ENCODE measurements at places on chromosomes 12 and 14.

- DNase-seq: no peak
Observed at GRCh38 chr14:49962621-49963020, 69.7 kb downstream of the ARF6 start.

- no peak for DNase-seq
Observed at GRCh38 chr14:89408907-89409700, 7.9 kb downstream of the FOXN3 start.

DNA sequence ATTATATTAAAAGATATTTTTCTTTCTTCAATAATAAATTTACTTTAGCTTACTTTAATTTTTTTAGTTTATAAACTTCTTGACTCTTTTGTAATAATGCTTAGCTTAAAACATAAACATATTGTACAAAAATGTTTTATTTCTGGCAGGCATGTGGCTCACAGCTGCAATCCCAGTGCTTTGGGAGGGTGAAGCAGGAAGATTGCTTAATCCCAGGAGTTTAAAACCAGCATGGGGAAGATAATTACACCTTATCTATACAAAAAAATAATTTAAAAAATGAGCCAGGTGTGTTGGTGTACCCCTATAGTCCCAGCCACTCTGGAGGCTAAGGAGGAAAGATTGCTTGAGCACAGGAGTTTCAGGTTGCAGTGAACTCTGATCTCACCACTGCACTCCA lies 120.7 kb downstream of the GPHN start:
- DNase-seq: no peak

GRCh38 chr12:49823951-49824350 lies 4.3 kb downstream of the NCKAP5L start:
- no peak for DNase-seq

DNA sequence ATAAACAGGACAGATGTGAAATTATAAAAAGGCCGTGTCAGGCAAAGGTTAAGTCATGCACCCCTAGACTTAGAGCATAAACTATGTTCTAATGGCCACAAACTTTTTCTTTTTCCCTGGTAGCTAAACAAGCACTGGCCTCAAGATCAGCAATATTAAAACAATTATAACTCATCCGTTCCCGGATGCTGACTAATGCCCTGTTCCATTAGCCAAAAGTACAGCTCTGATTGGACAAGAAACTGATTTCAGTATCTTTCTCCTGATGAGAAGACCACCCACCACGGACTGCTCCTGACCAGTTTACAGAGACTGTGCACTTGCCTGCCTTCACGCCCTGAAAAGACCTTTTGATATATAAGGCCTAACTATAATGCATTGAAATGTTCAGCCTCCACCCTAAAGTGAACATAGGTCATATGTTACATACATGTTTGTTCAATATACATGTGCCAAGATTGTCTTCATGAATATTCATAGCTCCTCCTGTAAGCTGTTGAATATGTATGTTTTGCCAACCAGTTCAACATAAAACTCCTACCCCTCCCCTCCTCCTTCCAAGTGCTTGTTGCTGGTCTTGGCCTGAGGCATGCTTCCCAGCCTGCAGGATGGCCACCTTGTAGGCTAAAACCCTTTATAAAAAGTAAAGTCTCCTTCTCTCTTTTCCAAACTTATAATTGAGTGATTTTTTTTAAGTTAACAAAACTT lies 162.0 kb downstream of the IPO8 start:
- DNase-seq: no peak

DNA sequence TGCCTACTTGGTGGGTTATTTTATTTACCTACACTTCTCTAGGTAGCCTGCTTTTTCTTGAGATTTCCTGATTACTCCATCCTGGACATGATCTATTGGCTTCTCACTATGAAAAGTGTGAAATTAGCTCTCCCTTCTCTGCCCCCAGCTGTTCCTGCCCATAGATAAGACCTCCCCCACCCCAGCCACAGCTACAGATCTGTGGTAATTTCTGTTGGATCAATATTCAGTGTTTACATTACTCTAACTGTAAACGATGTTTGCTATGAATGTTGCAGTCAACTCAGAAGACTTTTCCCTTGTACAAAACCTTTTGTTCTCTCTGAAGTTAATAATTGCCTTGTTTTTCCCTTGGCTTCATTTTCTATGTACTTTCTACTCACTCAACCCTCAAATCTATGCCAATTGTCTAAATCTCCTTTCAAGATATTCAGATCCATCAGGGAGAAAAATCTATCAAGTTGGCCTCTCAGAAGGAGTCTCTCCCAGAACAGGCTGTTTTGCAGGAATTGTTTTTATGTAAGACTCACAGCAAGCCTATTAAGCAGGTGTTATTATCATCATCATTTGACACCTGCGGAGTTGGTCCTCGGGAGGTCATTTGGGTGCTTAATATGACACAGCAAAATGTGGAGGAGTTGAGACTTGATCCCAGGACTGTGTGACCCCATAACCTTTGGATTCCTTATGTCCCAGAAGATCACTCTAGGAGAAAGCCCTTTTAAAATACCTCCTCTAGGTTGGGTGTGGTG lies 227.4 kb downstream of the SUDS3 start:
- no peak for DNase-seq

DNA sequence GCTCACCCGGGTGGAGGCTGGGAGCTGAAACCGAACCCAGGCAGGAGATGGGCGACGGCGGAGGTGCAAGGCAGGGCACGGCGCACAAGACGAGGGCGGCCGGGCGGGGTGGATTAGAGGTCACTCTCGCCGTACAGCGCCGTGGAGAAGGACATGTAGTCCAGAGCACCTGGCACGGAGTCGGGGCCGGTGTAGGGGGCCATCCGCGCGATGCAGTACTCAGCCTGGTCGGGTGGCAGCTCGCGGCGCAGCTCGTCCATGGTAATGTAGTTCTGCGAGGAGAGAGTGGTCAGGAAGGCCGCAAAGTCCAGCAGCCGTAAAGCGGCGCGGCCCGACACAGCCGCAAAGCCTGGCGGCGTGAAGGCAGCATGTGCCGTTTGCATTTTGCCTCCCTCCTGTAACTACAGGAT lies 81.9 kb upstream of the ZFP36L1 start:
- no peak for DNase-seq

- DNase-seq: no peak
Observed at GRCh38 chr12:4441355-4442335, 4.0 kb downstream of the FGF6 start.

DNA sequence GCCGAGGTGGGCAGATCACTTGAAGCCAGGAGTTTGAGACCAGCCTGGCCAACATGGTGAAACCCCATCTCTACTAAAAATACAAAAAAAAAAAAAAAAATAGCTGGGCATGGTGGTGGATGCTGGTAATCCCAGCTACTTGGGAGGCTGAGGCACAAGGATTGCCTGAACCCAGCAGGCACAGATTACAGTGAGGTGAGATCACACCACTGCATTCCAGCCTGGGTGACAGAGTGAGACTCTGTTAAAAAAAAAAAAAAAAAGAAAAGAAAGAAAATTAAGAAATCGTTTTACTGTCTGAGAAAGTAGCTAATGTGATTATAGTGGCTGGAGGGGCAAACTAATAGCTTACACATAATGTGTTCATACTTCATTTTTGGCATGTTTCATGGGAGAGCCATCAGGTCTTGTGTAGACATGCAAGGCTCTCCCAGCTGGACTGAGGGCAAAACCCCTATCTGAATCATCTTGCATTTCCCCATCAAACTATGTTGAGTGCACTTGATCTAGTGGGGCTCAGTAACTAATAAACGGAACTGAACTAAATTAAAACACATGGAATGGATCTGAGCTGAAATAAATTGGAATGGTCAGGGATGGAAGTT lies 16.2 kb downstream of the KIF21A start:
- no peak for DNase-seq

DNA sequence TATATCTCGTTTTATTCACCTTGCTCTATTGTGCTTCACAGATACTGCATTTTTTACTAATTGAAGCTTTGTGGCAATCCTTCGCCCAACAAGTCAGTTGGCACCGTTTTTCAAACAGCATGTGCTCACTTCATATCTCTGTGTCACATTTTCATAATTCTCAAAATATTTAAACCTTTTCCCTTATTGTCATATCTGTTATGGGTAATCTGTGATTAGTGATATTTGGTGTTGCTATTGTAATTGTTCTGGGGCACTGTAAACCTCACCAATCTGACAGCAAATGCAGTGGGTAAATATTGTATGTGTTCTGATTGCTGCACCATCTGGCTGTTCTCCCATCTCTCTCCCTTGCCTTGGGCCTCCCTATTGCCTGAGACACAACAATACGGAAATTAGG lies 191.3 kb downstream of the BTG1 start:
- no peak for DNase-seq

DNA sequence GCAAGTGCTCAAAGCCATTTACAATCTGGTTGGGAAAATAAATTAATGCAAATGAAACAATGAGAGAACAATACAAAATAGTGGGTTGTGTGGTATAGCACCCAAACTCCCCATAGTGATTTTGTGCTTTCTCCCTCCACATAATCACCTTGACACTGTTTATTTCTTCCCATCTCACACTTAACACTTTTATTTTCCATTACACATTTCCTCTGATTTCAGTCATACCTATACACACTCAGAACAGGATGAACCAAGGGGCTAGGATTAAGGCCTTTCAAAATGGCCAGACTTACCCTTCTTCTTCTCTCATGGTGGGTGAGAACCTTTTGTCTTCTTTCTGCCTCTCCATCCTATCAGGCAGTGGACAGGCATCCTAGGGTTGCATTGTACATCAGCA lies 13.9 kb upstream of the PDE1B start:
- no peak for DNase-seq

DNA sequence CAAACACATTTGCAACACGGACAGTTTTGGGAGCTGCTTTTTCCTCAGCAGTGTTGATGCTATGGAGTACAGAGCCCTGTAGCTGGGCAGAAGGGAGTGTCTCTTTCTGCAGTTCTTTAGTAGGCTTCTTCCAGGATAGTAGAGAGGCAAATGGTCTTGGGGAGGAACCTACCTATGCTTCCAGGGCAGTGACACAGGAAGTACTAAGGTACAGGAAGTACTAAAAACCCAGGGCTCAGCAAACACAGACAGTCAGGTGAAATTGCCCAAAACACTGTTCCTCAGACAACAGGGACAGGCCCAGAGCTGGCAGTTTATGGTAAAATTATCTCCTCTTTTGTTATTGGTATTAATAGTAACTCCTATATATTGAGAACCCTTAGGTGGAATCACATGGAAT lies 217.6 kb downstream of the TTC8 start:
- no peak for DNase-seq

GRCh38 chr12:51683763-51684357 lies 92.8 kb downstream of the SCN8A start:
- DNase-seq: no peak

- DNase-seq: no peak
Observed at GRCh38 chr12:95557625-95558024, 6.3 kb upstream of the USP44 start.

GRCh38 chr14:100849115-100849781 lies 23.3 kb downstream of the MEG3 start:
- no peak for DNase-seq

GRCh38 chr12:80469681-80470080 lies 25.6 kb downstream of the PTPRQ start:
- DNase-seq: no peak

DNA sequence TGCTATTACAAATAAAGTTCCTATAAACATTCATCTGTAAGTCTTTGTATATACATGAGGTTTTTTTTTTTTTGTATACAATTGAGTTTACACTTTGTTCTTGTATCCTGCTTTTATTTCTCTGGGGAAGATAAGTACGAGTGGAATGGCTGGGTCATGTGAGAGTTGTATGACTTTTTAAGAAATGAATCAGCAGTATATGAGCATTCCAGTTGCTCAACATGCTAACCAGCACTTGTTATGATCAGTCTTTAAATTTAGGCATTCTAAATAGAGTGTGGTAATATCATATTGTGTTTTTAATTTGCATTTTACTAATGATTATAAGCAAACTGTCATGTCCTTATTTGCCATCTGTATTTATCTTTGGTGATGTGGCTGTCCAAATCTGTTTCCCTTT lies 44.7 kb upstream of the AMIGO2 start:
- DNase-seq: no peak

DNA sequence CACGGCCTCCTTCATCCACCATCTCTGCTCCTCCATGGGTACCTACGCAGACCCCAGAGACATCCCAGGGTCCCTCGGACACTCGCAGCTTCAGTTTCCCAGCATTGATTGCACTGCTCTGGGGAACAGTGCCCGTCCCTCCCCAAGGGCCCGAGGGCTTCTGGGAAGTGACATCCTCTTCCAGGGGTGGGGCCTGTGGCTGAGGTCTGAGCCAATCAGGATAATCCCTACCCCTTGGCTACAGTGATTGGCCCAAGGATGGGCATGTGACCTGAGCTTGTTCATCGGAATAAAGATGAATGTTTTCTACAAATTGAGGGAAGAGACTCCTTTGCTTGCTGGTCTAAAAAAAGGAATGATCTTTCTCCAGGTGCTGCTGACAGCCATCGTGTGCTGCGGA lies 37.3 kb upstream of the MYL2 start:
- no peak for DNase-seq

DNA sequence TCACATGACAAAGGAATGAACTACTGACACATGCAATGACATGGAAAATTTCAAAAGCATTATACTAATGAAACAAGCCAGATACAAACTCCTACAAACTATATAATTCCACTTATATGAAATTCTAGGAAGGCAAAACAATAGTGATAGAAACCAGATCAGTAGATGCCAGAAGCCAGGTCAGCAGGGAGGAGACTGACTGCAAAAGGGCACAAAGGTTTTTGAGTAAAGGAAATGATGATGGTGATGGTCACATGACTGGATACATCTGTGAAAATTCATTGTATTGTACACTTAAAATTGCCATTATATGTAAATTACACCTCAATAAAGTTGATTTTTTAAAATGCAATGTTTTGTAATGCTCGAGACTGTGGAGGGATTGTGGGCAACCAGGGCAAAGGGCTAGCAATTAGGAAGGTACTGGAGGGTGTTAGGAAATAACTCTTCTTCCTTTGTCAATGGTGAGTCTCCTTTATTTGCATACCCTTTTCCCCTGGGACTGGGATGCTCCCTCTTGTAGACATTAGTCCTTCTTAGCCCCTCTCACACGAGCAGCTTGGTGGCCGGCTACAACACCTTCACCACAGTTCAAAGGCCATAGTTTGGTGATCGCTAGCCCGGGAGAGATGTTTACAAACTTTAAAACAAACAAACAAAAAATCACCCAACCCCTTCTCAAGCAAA lies 6.7 kb upstream of the PRPF40B start:
- DNase-seq: no peak

Measured in naive thymus-derived CD4-positive, alpha-beta T cell (primary cell).